ENCODE measurements at places on chromosomes 7 and 10. TPM values are rescaled to one million over a fixed set of nuclear protein-coding genes. Genes with fewer than 3 reads are reported as not detected.

The TBXAS1 gene
- 11.8 TPM for total RNA-seq

The PLXNA4 gene
- total RNA-seq, result 0.40 TPM

The DUSP5 gene
- total RNA-seq, result 126 TPM

The ADCK2 gene
- total RNA-seq, result 16.6 TPM

The CYP26A1 gene
- total RNA-seq, result 2.5 TPM
